ENCODE measurements at places on chromosomes 12 and 14.
A peak's percentile ranks its signal among the peaks of the same experiment; 100 is the strongest.

DNA sequence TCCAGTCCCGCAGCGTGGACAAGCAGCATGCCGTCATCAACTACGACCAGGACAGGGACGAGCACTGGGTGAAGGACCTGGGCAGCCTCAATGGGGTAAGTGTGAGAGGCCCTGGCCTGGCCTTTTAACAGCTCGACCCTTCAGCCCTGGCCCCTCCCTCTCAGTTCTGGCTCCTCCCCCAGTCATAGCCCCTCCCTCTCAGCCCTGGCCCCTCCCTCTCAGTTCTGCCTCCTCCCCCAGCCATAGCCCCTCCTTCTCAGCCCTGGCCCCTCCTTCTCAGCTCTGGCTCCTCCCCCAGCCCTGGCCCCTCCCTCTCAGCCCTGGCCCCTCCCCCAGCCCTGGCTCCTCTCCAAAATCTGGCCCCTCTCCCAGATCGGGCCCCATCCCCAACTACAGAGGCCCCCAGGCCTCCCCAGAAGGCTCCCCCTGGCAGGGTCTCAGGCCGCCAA, 11.2 kb downstream of the CEP170B start:
- DNase-seq, result peak; percentile 27

GRCh38 chr12:79274501-79275064, 410.0 kb downstream of the SYT1 start:
- no peak for DNase-seq

DNA sequence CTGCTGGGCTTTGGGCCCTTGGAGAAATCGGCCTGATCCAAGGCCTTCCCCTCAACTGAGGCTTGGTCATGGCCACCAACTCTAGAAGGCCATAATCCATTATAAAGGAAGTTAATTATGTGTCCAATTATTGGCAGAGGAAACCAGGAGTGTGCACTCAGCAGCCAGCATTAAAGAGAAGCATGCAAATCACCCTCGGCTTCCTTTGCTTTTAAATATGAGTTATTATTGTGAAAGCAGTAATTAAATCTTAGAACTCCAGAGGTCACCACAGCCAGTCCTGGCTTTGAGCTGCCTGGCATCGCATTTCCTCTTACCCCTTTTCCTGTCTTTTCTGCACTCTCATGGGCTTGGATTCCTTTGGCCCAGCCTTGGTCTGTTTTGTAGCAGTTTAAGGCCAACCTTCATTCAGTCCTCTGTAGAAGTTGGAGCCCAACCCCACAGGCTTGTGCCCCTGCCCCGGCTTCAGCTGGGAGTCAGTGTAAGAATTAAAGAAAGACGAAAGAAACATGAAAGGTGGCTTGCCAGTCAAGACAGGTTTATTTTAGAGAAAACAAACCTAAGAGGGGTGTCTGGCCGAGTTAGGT, 14.7 kb upstream of the KRT86 start:
- DNase-seq, result no peak

DNA sequence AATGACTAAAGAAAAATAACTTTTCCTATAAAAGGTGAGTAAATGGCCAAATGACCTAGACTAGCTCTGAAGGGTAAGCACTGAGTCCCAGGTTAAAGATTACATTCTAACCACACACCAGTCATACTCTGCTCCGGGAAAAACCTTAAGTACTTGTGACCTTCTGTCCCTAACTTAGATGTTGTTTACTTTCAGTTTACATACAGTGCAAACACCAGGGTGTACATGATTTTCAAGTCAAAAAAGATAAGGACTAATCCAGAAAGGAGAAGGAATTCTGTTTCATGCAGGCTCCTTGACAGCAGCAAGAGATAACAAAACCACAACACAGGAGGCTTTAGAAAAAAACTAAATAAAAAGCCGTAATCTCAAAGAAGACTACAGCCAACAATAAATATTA, 174.2 kb downstream of the PPM1H start:
- no peak for DNase-seq

GRCh38 chr12:57240066-57240921, 10.7 kb downstream of the STAC3 start:
- peak; percentile 73 for DNase-seq

GRCh38 chr12:104720339-104721038, 237.6 kb downstream of the SLC41A2 start:
- peak; percentile 83 for DNase-seq
